Fibroblast of skin of right biceps (primary cell): ENCODE measurements at places on chromosomes 7 and 10.
A peak's percentile ranks its signal among the peaks of the same experiment; 100 is the strongest.

- no peak for DNase-seq
These were observed 17.7 kb upstream of the CFAP46 start for GRCh38 chr10:132960071-132960472.

DNA sequence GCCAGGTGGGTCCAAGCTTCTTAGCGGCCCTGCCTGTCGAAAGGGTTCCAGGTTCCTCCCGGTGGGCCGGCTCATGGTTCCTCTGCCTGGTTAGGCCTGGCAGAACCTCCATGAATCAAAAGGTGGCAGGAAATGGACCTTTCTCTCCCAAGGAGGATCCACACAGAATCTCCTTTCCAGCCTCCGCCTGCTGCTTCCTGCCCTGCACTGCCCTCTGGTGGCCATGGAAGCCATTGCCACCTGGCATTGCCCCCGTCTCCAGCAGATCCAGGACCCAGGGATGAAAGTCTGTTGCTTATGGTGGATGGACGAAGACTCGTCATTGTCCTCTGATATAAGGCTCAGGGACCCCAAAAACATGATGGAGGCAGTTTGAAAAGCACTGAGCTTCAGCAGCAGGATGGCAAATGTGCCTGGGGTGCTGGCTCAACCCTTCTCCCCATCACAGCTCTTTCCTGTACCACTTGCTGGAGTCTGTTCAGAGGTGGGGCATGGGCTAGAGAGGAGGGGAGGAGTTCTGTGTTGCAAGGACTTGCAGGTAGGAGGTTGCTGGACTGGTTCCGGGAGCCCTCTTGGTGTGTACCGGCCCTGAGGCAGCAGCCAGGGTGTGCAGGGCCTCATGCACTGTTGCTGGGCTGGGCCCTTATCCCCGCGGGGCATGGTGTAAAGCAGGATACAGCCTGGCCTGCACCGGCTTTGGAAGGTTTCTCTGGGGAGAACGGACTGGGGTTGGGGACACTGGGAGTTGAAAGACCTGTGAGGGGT is 11.3 kb upstream of the INMT start:
- DNase-seq: peak; percentile 51

GRCh38 chr10:20105236-20105635 is 289.0 kb downstream of the PLXDC2 start:
- peak; percentile 17 for DNase-seq

DNA sequence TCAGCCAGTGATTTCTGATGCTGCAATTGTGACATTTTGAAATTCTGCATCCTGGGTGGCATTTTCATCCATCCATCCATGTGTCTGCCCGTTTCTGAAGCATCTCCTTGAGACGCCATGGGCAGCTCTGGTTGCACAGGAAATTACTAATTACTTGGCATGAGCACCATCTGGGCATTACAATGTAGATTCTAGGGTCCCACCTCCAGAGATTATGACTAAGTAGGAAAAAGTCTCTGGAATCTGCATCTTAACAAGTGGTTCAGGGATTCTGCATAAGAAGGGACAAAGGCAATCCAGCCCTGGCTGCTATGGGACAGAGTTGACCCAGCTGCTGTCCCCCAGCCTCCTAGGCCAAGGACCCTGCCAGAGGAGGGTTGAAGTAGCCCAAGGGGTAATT is 65.3 kb downstream of the CUZD1 start:
- no peak for DNase-seq
